ENCODE measurements at places on chromosomes 3 and 15.

DNA sequence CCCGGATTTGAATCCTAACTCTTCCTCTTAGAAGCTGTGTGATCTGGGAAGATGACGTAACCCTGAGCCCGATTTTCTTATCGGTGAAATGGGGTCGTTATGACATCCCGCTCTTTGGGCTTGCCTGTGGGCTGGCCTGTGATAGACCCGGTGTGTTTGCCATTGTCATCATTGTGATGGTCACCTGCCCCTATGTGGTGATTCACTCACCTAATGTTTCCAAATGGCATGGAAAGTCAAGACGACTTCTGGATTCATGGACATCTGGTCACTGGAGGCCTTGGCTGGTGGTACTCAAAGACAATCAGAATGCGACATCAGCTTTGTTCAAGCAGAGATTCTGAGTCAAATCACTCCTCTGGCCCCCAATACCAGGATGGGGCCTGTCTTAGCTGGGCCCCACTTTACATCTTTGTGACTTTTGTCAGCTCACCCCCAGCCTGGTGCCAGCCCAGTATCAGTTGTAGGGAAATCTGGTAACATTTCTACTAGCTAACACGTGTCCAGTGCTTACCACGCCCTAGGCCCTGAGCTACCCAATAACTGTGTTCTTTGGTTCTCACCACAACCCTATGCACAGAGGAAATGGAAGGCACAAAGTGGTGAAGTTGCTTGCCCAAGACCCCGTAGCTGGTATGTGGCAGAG is 2.8 kb downstream of the TMEM43 start:
- DNase-seq = no peak

DNA sequence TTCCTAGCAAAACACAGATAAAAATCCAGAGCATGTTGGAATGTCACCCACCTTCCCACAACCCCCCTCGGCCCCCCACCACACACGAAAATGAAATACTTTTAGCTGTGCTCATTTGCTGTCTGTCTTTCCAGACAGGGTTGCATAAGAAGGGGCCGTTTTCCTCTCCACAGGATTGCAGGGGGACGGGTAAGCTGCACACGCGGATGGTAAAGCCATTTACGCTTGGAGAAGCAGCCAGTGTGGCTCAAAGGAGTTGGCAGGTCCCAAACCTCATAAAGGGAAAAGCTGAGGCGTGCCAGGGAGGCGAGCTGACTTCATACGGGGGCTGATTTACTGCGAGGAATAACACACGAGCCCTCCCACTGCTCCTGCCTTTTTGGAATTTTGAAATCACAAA is 47.4 kb upstream of the ITGA11 start:
- peak; percentile 79 for DNase-seq

- DNase-seq = no peak
Measured at GRCh38 chr3:147410116-147410525, 956 bp downstream of the ZIC1 start.

DNA sequence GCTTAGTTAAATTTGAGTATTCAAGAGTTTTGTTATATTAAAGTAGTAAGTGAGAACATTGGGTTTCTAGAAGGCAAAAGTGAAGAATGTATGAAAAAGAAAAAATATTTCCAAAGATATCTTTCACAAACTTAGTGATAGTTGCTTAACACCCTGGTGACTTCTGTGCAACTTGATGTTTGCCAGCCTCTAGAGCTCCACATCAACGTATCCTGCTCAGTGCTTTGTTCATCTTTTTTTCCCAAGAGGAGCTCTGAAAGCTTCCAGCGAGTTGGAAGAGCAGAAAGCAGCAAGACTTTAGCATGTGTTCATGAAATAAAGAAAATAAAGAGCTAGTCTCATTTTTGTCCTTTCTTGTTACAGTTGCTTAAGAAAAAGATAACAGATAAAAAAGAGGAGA is 225.5 kb downstream of the GRM7 start:
- no peak for DNase-seq

All from left hindlimb (tissue), 1 donor.